T-helper 17 cell (primary cell): ENCODE measurements at places on chromosomes 2 and 18.

DNA sequence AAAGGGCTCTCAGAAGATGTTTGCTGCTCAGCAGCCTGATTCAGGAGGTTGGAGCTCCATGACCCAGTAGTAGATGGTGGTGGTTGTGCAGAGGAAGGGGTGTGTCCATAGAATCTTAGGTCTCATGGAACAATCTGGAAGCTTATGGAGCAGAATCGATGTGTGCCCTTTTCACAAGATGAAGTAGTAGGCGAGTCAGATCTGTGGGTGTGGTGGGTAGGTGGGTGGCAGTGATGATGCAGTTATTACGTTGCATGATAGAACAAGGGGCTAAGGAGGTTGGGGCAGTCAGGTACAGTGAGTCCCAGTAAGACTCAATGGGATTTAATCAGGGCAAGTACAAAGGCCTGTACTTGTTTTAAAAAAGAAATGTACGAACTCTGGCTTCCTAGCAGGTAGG lies 9.1 kb downstream of the TET3 start:
- DNase-seq = no peak

- no peak for DNase-seq
Observed at GRCh38 chr2:144434425-144435222, 85.3 kb downstream of the ZEB2 start.

DNA sequence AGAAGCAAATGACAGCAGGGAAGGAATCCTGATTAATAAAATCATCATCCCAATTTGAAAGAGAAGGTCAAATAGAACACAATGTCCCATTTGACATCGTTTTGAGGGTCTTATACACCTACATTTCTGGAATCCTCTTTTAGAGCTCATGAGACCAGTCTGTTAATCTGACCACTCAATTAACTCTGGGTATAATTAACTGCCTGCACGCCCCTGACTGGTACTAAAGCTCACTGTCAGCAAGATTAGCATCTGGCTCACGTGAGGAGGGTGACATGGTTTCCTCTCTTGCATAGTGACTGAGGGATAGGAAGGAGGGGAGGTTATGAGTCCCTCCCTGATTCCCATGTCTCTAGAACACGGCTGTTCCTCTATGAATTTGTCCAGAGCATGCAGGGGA lies 124.3 kb downstream of the ICOS start:
- DNase-seq = no peak

- no peak for DNase-seq
Observed at GRCh38 chr2:203549406-203549805, 14.3 kb upstream of the RAPH1 start.

GRCh38 chr2:206198677-206199076 lies 39.0 kb downstream of the EEF1B2 start:
- no peak for DNase-seq

GRCh38 chr2:37617119-37617892 lies 54.1 kb downstream of the CDC42EP3 start:
- DNase-seq = no peak

DNA sequence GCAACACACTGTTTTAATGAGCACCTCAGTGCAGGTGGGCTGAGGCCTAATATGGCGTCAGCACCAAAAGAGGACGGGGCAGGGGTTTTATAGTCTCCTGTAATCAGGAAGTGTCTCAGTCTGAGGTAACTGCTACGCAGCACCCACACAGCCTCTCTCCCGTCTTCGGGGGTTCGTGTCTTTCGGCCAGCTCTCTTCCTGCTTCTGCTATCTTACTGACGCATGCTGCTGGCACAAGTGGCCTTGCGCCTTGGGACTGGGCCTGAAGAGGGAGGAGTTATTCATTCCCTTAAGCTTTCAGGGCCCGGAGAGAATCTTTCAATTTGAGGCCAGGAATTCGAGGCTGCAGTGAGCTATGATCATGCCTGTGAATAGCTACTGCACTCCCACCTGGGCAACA lies 14.5 kb upstream of the PAPOLG start:
- no peak for DNase-seq

DNA sequence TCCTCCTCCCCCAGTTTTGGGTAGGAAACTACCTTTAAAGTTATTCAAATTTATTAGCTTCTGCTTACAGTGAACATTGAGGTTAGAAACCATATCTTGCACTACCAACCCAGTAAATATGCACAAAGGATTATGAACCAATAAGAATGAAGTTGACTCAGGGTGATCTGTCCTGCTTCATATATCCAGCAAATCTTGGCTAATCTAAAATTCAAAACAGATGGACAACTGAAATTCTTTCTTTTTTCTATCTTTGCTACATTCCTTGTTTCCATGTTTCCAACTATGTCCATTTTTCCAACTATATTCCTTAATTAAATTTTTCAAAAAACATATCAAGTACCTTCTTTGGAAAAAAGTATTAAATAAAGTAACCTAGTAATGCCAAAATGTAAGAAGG lies 149.3 kb downstream of the FAM124B start:
- DNase-seq = no peak

DNA sequence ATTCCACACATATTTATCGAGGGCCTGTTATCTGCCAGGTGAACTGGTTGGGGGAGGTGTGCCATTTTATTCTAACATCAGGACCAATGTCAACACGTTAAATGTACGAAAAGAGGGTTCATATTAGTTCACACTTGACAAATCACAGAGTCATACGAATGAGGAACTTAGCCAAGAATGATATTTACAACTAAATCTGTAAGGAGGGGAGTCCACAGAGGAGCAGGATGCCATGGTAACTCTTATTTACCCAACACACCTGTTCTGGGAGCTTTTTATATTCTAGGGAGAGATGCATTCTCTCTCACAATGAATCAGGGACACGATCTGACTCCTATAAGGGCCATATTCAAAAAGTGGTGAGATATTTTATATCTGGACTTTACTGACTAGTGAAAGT lies 144.1 kb downstream of the CDC42EP3 start:
- DNase-seq = no peak

DNA sequence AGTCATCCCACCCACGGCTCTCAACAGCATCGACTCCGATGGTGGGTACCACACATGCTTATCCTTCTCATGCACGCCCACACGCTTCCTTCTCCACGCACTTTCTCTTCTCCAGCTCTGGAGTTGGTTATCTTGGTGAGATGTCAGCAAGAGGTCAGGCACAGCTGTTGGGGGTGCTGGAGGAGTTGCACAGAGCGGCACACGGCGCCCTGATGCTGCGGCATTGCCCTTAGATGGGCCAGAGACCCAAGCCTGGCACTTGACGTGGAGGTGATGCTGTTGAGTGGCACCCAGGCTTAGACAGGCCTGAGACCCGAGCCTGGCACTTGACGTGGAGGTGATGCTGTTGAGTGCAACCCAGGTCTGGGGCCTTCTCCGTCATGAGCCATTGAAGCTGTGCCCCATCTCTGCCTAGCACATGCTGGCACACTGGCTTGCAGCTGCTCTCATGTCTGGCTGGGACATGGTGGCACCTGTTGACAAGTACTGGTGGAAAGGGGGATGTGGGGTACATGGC lies 83.2 kb downstream of the DGKD start:
- DNase-seq = no peak

DNA sequence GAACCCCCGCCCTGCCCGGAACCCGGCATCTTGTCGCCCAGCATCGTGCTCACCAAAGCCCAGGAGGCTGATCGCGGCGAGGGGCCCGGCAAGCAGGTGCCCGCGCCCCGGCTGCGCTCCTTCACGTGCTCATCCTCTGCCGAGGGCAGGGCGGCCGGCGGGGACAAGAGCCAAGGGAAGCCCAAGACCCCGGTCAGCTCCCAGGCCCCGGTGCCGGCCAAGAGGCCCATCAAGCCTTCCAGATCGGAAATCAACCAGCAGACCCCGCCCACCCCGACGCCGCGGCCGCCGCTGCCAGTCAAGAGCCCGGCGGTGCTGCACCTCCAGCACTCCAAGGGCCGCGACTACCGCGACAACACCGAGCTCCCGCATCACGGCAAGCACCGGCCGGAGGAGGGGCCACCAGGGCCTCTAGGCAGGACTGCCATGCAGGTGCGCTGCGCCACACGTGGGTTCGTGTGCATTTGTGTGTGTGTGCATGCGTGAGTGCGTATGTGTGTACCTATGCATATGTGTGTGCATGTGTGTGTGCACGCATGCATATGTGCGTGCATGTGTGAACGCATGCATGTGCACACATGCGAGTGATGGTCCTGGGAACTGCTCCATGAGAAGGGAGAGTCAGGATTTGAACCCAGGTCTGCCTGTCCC lies 47.1 kb upstream of the ATG16L1 start:
- DNase-seq = no peak

DNA sequence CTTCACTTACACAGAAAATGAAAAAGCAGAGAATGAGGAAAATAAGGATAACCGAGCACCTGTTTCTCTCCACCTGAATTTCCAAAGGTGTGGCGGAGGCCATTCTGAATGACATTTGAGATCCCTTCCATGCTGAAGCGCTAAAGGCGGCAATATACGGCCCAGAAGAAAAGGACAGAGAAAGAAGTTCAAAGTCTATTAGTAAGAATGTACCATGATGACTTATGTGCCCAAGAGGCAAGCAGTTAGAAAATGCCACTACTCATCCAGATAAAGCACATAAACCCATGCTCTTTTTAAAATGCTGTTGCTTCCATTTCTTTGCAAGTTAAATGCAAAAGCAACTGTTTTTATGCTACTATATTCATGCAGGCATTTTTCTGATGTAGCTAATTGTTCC lies 37.2 kb downstream of the FEZ2 start:
- DNase-seq = no peak

GRCh38 chr2:120702801-120703200 lies 32.9 kb upstream of the GLI2 start:
- no peak for DNase-seq
